ENCODE measurements at places on chromosomes 4 and X.

DNA sequence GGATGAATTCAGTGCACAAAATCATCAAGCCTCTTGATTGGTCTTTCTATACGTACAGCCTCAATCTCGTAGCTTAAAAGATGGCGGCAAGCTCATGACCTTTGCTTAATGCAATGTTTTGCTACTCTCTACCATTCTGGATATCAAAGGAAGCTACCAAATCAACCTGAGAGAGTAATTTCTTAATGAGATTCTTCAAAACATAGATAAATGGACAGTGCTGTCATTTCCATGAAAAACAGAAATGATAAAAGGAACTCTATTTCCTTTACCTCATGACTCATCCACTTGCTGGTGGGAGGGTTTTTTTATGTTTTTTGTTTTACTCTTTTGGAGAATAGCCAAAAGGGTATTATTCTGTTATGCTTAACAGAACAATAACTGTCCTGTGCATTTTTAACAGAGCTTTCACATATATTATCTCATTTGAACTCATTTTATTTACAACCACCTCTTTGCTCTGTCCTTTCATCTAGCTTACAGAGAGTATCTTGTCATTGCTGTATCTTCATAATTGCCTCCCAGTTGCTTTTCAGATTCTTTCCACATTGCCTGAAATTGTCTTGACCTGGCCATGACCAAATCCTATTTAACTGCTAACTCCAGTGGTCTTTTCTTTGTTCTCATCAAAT, 138.6 kb upstream of the GPR101 start:
- no peak for DNase-seq

GRCh38 chr4:74061430-74061829, 22.9 kb upstream of the CXCL3 start:
- DNase-seq, result no peak

DNA sequence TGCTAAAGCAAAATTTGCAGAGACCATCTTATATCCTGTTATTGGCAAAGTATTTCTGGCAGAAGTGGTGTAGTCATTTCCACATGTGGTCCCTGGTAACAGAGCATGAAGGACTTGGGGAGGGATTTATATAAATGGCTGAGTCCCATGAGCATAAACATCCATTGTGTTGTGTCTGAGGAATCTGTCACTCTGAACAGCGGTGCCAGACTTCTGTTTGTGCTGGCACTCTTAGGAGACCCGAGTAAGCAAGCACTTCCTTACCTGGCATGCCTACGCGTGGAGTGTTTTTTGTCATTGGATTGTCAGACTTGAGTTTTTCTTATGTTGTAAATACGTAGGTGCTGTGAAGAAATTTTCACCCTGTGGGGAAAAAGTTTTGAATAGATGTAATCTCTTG, 285.9 kb downstream of the ARHGAP10 start:
- DNase-seq, result no peak

GRCh38 chr4:37609626-37610025, 76.5 kb downstream of the RELL1 start:
- no peak for DNase-seq

GRCh38 chr4:58247792-58248191, 1137.6 kb upstream of the IGFBP7 start:
- no peak for DNase-seq

GRCh38 chr4:122764071-122764820, 31.7 kb downstream of the BBS12 start:
- no peak for DNase-seq

GRCh38 chrX:71958281-71958675, 47.6 kb downstream of the NHSL2 start:
- no peak for DNase-seq

GRCh38 chr4:161393602-161394001, 770.2 kb downstream of the FSTL5 start:
- DNase-seq, result no peak

GRCh38 chr4:48100256-48100655, 33.8 kb downstream of the TXK start:
- DNase-seq, result no peak

DNA sequence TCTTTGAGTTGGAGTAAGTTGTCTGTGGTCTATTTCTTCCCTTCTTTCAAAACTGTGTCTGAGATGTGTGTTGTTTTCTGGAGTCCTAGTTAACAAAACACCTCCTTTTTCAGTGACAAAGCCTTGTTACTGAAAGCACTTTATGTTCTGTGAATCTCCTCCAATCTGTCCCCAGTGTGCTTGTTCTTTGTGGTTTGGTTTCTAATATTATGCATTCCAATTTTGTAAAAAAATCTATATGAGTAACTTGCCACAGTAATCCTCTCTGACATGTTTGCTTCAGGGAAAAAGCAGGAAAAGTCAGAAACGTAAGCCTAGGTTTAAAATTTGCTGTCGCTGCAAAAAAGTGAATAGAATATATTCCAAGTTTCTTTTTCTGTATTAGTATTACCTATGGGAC, 12.4 kb downstream of the PRRG1 start:
- no peak for DNase-seq

- no peak for DNase-seq
Measured at GRCh38 chr4:20868108-20868507, 167.8 kb downstream of the PACRGL start.

- peak; percentile 15 for DNase-seq
Measured at GRCh38 chr4:70183168-70183939, 12.2 kb upstream of the ODAM start.

GRCh38 chrX:153768311-153769157, 4.5 kb downstream of the PLXNB3 start:
- DNase-seq, result no peak

DNA sequence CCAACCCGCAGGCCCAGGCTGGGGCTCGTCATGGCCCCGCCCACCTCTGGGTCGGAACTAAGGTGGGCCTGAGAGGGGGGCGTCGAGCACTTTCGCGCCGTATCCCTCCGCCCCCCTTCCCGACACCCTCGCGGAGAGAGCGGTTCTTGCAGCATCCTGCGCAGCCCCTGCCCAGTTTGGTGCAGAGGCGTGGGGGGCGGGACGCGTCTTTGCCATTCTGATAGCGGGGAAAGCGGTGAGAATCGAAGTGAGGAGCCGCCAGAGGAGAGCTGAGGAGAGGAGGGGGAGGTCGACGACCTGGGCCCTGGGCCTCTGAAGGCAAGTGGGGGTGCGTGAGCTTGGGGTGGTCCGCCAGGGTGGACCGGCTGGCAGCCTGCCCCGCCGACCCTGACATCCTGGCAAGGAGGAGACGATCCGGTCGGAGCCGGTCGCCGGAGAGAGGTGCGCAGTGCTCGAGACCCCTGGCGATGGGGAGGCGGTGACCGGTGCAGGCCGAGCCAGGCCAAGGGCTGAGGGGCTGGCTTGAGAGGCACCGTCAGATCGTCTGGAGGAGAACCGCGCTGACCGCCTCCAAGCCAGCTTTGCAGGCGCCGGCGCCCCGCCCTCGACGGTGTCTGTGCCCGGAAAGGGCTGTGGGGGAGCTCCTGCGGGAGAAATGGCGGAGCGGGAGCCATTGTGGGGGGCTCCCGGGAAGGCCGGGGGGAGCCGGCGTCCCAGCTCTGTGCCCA, 25.5 kb downstream of the GPRASP3 start:
- no peak for DNase-seq

GRCh38 chr4:94642561-94642866, 115.2 kb upstream of the BMPR1B start:
- no peak for DNase-seq

DNA sequence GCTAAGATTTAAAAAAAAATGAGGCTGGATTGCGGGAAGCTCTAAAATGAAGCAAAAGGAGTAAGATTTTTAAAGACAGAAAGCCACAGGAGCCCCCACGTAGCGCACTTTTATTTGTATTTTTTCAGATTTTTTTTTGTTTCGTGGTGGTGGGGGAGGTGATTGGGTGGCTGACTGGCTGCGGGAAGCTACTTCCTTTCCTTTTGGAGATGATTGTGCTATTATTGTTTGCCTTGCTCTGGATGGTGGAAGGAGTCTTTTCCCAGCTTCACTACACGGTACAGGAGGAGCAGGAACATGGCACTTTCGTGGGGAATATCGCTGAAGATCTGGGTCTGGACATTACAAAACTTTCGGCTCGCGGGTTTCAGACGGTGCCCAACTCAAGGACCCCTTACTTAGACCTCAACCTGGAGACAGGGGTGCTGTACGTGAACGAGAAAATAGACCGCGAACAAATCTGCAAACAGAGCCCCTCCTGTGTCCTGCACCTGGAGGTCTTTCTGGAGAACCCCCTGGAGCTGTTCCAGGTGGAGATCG, 908 bp downstream of the PCDH10 start:
- no peak for DNase-seq

DNA sequence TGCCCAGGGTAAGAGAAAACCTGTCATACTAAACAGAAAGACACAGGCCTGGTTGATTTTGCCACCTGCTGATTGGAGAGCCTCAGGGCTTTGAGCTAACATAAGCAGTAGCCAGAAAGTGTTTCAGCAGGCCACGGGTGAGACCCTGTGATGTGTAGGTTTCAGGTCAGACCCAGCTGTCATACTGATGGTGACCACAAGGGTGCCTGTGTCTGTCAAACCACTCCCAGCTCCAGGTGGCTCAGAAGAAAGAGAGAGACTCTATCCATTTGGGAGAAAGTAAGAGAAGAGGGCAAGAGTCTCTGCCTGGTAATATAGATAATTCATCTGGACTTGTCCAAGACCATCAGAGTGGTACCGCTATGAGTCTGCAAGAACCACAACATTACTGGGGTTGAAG, 72.8 kb upstream of the NLRP2B start:
- no peak for DNase-seq

DNA sequence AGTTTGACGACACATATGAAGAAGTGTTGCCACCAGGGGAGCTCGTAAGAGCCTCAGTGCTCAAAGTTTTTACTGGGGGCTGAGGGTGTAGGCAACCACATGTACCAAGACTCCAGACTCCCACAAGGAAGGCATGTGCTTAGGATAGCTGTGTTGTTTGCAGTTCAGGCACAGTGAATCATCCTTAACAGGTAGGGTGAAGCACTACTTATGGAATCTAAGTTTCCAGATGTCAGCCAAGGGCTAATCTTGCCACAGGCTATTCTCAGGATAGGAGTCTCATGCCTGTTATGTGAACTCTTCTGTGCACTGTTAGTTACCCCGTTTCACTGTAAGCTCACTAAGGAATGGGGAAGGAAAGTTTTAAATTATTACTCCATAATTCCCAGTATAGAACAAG, 202.6 kb downstream of the TMA16 start:
- DNase-seq, result no peak

DNA sequence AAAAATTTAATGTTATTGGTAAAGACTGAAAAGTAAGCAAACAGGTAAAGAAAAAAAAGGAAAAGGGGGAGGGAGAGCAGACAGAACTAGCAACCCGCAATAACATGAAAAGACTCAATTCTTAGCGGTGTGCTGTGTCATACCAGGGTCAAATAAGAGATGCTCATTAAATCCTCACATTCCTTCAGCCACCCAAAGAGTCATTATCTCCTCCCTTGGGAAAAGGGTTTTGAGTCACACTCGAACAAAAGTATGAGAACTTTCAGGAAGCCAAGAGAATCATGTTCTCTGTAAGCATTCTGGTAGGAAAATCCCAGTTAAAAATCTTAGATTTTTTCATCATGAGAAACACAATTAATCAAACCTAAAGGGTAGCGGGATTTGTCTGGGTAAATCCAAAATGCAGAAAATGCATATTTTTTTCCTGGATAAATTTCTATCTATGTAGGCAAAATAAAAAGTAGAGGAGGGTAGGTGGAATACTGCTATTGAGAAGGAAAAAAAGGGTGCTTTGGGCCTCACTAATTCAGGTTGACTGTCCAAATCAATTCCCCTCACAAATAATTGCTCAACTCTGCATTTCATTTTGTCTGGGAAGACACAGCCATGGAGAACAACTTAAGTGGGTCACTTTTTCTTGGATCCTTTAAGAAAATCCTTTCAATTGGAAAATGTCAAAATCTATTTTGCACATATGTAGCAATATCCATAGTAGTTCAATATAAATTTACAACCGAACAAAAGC, 23.2 kb downstream of the TNIP3 start:
- no peak for DNase-seq

- DNase-seq, result no peak
Measured at GRCh38 chrX:86887341-86887740, 630.3 kb upstream of the KLHL4 start.

GRCh38 chrX:37785569-37785968, 5.7 kb downstream of the CYBB start:
- no peak for DNase-seq

DNA sequence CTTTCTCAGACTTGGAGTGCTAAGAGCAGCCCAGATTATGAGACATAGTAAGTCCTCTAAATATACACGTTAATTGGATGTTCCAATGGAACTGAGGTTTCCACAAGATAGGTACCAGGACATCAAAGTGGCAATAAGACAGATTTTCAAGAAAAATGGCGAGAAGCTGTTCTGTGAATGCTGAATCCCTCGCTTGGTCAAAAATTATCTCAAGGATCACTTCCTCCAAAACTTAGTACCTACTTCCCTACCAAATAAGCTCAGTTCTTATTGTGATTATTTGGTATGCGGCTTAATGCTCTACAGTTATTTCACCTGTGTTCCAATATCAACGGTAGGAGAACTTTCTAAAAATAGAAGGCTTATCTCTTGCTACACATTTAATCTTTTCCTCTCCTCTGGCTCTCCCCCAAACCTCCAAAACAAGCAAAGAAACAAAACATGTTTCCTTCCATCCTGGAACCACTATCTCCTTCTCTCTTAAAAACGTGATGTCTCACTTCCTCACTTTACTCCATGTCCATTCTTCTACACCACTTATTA, 14.7 kb downstream of the PDGFC start:
- DNase-seq, result no peak

GRCh38 chr4:138199568-138200235, 42.4 kb downstream of the SLC7A11 start:
- DNase-seq, result peak; percentile 60

DNA sequence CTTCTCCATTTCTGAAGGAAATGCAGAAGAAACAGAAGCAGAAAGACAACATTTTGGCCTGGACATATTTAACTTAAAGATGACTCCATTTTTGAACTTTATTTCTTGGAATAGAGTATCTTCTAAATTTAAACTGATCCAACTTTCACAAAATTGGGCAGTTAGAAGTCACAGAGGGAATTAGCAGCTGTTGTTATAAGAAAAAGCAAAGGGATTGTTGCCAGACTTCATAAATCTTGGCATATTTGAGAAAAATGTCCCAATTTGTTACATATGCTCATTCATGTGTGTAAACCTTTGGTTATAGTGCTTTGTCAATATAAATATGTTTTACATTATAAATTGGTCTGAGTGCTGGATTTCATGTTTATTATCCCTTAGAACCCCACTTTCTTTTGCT, 3.4 kb downstream of the GLUD2 start:
- no peak for DNase-seq

DNA sequence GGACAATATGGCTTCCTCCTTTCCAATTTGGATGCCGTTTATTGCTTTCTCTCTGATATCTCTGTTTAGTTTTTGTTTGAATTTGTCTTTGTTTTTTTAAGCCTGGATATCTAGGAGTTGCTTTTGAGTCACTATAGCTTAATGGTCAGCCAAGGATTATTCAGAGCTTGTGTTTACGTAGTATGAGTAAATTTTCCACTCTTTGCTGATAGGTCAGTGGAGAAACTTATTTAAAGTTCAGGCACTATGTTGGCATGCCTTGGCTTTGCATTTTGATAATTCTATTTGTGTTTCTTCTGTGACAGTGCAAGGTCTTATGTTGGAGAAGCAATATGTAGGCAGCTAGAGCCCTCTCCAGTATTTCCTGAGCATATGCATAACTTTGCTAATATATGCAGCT, 315.2 kb downstream of the GRID2 start:
- no peak for DNase-seq

All from NCI-H1048 (cell line).